ENCODE measurements at places on chromosomes 6 and 20.
A peak's percentile ranks its signal among the peaks of the same experiment; 100 is the strongest.

DNA sequence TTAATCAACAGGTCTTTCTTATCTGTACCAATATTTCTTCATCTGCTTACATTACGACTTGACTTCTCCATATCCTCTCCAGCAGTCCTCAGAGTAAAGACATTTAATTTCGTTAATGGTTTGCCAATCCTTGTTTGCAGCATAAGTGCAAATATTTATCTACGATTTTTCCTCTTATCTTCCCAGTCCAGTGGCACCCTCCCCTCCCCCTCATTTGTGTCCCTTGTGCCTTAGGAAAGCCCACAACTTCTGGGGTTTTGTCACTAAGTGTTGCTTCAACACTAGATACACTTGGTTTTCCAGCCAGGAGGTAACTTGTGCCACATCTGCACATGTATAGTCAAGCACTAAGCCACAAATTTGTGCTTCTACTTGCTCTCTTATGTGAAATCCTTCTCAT lies 327.2 kb downstream of the CBLN4 start:
- DNase-seq: no peak

DNA sequence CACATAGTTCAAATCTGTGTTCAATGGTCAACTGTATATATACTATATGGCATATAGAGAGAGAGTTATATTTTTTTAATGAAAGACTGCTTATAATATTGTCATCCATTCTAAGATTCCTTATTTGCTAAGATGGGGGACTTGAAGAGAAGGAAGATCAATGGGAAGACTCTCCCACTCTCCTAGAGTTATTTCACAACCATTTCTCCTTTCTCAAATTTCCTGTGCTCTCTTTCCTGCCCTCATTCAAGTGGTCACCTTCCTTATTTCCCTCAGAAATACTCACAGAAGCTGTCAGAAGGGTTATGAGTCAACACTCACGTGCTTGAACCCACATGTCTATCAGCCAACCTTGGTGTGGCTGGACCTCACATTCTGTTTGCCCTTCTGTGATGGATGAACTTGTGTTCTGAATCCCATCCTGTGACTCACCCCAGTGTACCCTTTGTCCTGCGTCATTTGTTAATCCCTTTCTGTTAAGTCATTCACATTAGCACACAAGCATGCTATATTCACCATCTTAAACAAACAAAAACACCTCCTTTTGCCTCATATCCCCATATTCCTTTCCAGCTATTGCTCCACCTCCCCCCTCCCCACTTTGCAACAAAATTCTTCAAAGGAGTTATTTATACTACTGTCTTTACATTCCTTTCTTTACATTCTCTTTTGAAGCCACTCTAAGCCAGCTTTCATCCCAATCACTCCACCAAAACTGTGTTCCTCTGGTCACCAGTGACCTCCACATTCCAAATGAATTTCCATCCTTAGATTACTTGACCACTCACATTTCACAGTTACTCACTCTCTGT lies 279.3 kb upstream of the TCF21 start:
- DNase-seq: no peak

- no peak for DNase-seq
Measured at GRCh38 chr6:24897186-24897585, 38.6 kb downstream of the RIPOR2 start.

- DNase-seq: no peak
Measured at GRCh38 chr6:96653181-96653580, 90.3 kb downstream of the FHL5 start.

- no peak for DNase-seq
Measured at GRCh38 chr6:149423964-149424440, 23.9 kb downstream of the SUMO4 start.

DNA sequence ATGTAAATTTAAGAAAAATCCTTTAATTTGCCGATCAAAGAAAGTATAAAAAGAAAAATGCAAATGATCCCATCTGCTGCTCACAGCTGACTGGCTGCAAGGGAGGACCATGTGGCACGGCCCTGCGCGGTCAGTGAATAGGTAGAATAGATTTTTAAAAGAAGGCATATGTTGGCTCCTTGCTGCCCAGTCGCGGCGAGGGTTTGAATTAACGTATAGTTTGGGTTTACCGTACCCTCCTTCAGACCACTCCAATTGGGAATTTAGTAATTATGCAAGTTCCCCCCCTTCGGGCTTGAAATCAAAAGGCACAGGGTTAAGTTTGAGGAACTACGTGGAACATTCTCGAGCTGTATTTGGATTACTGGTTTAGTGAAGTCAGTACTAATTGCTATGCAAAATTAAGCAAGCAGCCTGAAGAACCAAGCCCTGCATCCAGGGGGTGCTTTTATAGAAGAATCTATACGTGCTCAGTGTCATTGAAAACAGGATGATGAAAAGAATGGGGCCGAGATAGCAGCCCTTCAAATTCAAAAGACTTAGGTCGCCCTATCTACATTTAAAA lies 1.1 kb upstream of the BEND3 start:
- peak; percentile 58 for DNase-seq

GRCh38 chr20:2930538-2930937 lies 57.3 kb downstream of the PTPRA start:
- DNase-seq: no peak

- no peak for DNase-seq
Measured at GRCh38 chr6:77040568-77041195, 422.6 kb downstream of the HTR1B start.

GRCh38 chr6:24122139-24122538 lies 3.9 kb upstream of the NRSN1 start:
- no peak for DNase-seq

- DNase-seq: no peak
Measured at GRCh38 chr20:53793783-53794383, 200.2 kb upstream of the ZNF217 start.

DNA sequence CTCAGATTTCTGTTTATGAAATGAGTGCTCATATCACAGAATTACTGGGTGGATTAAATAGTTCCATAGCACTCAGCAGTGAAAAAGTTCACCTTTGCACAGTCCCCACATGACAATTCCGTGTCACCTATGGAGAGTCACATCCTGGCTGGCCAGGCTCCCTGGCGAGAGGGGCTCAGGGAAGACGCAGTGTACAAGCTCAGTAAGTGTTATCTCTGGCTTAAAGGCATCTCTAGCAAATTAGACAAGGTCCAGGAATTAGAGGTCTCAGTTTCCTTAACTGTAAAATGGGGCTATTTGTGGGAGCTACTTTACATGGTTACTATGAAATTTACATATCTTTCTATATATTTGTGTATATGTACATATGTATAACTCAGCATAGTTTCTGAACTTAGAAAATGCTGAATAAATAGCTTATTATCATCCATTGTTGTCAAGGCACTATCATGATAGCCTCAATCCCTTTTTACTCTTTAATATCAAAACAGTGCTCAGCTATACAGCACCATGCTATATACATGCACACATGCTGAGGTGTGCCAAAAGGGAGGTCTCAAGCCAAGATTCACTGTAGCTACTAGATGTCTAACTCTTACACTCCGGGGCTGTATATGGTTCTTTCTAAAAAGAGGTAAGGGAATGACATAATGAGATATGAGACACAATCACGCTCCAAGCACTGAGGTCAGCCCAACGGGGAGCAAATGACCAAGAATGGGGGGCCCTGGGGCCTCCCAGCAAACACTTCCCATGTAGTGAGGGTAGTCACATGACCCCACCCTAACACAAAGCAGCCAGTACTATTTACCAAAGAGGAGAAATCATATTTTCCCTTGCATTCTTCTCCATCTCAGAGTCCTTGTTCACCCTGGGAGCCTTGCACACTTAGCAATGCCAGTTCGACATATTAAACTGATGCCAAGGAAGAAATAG lies 59.4 kb downstream of the SLC22A23 start:
- DNase-seq: no peak

GRCh38 chr6:117976030-117976651 lies 69.1 kb downstream of the SLC35F1 start:
- DNase-seq: peak; percentile 31

GRCh38 chr6:116191881-116192280 lies 62.0 kb downstream of the TSPYL4 start:
- no peak for DNase-seq

GRCh38 chr6:159692303-159693127 lies 526 bp downstream of the SOD2 start:
- DNase-seq: peak; percentile 5

DNA sequence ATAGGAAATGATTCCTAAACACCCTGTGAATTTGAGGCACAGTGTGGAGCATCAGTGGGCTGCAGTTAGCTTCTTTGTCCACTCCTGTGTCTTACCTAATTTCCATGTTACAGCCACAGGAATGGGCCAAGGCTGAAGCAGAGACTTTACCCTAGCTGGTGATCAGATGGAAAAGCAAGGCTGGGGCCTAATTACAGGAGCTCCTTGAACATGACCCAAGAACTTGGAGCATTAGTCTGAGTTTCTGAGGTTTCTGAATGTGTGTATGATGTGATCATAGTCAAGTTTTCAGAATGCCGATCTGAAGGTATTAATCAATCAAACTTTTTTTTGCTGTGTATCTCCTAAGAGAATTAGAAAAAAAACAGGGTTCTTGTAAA lies 18.0 kb downstream of the HECA start:
- DNase-seq: no peak

DNA sequence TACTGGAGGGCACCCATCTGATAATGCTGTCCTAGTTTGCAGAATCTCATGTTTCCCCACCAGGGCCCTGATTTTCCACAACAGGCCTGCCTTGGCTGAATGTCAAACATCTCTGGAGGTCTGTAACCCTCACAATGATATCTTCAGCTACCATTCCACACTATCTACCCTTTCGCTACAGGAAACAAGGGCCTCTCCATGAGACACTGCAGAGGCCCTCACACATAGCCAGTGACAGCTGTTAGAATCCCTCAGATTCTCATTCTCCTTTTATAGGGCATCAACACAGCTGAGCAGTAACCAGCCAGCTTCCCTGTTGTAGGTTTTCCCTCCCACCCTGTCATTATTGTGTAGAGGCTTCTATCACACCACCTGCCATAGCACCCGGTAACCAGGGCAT lies 29.6 kb upstream of the MICB start:
- DNase-seq: no peak

DNA sequence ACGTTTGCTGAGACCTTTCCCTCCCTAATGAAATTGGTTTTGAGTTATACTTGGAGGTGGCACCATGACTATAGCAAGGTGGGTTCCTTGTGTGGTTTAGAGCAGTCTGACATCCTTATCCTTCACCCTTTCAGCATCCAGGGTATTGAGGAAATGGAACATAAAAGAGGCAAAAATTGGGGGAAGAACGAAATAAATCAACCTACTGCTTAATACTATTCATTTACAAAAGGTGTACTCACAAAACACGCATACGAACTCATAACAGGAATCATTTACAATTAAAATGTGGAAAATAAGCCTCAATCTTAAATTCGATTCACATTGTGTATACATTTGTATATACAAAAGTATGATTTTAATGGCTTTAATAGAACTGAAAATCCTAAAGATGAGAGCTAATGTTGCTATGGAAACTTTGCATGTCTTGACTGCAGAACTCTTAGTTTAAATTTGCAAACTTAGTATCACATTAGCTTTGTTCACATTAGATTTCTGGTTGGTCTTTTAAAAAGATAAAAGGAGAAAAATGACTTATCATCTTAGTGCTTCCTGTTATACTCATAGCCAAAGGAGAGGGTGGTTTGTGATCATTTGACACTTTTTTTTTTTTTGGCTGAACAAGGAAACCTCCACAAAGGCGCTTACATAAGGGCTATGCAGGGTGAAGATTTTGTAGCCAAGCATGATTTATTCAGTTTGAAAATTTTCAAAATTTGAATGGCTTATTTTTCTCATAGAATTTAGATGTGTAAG lies 76.1 kb upstream of the ATXN1 start:
- no peak for DNase-seq

- DNase-seq: no peak
Measured at GRCh38 chr20:33862709-33863403, 51.7 kb downstream of the CHMP4B start.

GRCh38 chr20:58431134-58431533 lies 42.1 kb downstream of the VAPB start:
- no peak for DNase-seq

GRCh38 chr6:38460186-38460585 lies 179.5 kb downstream of the BTBD9 start:
- no peak for DNase-seq

DNA sequence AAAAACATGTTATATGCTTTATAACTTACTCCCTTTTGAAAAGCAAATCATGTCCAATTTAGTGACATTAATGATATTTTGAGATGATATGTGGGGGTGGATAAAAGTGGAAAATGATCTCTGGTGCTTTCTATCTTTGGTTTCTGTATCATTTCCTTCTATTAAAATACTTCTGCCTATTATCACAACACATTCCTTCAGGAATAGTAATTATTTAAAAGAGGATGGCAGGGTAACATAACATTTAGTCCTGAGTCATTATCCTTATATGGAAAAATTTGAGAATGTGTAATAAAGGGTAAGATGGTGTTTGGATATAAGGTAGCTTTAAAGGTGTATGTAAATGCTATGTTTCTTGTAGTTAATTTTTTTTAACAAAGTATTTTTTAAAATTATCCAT lies 657.7 kb downstream of the PHF3 start:
- no peak for DNase-seq

- no peak for DNase-seq
Measured at GRCh38 chr6:100136590-100136989, 142.6 kb upstream of the MCHR2 start.

DNA sequence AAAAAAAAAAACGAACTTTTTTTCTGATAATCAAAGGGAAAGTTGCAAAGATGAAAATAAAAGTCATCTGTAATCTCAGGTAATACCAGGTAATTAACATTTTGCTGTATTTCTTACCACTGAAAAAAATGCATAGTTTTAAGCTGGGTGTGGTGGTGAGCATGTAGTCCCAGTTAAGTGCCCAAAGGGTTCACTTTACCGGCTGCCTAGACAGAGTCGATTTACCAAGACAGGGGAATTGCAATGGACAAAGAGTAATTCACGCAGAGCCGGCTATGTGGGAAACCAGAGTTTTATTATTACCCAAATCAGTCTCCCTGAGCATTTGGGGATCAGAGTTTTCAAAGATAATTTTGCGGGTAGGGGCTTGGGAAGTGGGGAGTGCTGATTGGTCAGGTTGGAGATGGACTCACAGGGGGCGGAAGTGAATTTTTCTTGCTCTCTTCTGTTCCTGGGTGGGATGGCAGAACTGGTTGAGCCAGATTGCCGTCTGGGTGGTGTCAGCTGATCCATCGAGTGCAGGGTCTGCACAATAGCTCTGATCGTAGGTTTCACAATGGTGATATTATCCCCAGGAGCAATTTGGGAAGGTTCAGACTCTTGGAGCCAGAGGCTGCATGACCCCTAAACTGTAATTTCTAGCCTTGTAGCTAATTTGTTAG lies 51.9 kb downstream of the RPF2 start:
- no peak for DNase-seq

DNA sequence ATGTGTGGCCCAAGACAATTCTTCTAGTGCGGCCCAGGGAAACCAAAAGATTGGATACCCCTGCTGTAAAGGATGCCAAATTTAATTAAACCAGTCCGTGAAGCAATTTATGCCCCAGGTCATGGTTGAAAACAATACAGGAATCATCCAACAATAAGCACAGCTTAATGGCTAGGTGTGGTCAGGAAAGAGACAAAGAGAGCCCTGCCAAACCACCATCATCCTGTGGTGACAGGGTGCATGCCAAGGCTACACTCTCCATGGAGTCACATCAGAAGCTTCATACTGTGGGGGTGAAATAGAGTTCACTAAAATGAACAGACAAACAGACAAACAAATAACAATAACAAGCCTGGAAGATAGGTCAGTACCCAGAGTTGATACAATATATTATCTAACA lies 62.7 kb downstream of the DZANK1 start:
- no peak for DNase-seq
